ENCODE measurements at places on chromosomes 12 and 14.

GRCh38 chr14:100191584-100192249 lies 32.3 kb upstream of the DEGS2 start:
- no peak for DNase-seq

GRCh38 chr14:42535397-42535796 lies 928.7 kb downstream of the LRFN5 start:
- no peak for DNase-seq

DNA sequence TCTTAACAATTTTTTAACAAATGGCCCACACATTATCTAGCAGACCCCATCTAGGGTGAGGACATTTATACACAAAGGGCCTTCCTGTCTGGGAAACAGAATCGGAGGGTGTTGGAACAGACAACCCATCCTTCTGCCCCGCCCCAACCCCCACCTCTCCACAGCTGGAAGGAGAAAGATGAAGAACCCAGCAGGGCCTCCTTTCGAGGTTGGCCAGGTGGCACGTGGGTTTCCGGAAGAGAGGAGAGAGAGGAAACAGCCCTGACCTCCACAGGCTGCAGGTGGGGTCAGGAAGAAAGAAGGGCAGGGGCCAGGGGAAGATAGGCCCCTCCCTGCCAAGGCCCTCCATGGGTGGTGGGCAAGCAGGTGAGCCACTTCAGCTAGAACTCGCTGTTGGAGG lies 57.2 kb downstream of the LRRC74A start:
- DNase-seq: no peak

- DNase-seq: no peak
These were observed 7.5 kb upstream of the PRKAG1 start for GRCh38 chr12:49026101-49026500.

- DNase-seq: no peak
These were observed 50.1 kb downstream of the CRADD start for GRCh38 chr12:93727195-93727811.

GRCh38 chr12:12714276-12715021 lies 2.7 kb upstream of the CDKN1B start:
- no peak for DNase-seq

DNA sequence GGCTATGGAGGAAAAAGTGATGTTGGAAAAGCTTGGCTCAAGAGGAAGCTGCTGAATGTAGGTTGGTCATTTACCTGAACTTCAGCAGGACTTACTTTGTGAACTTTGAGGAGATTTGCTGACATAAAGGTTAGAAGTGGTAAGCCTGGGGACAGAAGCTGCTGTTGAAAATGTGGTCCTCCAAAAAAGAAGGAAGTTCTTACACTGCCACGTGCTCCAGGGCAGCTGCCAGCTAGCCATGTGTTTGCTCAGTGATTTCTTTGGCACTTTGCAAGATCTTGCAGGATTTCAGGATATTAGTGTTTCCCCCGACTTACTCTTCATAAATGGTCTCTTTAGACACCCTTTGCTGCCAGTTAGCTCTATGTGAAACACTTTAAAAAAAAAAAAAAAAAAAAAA lies 14.8 kb upstream of the DYRK2 start:
- DNase-seq: no peak

DNA sequence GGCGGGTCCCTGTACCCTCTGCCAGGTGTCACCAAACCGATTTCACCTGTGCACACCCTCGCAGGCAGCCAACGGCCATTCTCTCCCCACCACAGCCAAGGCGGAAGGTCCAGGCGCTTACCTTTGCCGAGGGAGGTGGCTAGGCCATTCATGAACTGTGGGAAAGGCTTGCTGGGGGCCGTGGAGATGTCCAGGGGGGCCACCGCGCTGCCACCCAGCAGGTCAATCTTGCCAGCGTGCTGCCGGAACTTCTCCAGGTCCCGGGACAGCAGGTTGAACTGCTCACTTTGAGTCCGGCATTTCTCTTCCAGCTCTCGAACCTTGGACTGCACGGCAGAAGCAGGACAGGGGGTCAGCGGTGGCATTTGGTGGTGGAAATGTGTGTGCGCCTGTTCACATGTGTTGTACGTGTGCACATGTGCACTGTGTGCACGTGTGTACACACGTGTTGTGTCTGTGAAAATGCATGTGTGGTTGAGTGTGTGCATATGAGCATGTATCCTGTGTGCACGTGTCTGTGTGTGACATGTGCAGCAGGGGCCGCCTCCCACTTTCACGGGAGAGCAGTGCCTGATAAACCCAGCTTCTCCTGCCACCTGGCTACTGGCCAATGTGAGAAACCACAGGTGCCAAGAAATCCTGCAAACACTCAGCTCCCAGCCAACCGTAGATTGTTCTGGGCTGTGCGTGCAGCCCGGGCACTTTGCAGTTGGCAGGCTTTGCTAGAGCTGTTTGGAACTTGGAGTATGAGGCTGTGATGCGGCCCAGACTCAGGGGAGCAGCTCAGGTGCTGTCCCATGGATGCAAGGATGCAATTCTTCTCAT lies 118.9 kb downstream of the PIWIL1 start:
- no peak for DNase-seq

- DNase-seq: no peak
These were observed 34.5 kb upstream of the PTGR2 start for GRCh38 chr14:73817020-73817655.

DNA sequence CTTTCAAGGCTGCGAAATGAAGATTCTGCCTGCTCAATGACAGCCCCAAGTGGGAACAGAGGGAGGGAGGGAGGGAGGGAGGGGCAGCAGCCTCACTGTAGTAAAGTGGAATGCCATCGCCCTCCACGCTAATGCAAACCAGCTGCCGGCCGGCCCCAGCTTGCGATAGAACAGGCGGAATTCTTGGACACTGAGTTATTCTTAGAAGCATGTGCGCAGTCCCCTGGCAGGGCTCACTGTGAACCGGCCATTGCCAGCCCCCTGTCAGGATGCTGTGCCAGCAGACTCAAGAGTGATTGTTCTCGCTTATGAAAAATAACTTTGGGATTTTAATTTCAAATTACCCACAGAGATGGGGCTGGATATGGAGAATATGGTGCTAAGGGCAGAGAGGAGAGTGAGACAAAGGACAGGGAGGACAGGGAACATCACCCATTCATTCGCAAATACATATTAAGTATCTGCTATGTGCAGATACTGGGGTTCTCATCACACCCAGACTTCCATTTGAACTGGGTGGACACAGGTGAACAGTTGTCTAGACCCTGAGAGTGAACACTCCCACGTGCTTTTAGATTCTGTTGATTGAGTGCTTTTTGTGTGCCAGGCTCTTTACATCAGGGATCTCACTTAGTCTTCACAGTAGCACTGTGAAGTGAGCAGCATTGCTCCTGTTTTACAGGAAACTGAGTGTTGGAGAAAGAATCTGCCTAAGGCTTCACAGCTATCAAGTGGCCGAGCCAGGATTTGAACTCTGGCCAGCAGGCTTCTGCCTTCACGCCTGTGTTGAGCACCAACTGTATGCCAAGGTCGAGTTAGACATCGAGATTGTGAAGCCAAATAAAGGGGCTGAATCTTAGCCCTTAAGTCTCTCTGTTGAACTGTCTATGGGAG lies 192.9 kb downstream of the C12orf75 start:
- no peak for DNase-seq

DNA sequence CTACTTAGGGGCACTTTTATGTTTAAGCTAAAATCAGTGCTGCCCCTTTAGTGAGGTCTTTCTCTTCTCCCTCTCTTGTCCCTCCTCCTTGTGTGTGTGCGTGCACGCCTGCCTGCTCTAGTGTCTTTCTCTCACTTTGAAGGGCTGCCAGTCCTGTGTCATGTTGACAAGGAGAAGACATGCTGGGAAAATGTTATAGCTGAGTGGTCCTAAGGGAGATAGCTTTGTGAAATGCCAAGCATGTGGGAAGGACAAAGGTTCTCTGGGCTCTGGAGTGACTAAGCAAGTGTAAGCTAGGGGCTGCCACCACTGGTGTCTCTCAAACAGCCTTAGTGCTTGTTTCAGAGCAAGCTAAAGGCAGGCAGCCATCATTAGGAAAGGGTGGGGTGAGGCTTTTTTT lies 108.4 kb downstream of the EMP1 start:
- no peak for DNase-seq

- no peak for DNase-seq
These were observed 72.7 kb downstream of the TPH2 start for GRCh38 chr12:72011374-72011773.

DNA sequence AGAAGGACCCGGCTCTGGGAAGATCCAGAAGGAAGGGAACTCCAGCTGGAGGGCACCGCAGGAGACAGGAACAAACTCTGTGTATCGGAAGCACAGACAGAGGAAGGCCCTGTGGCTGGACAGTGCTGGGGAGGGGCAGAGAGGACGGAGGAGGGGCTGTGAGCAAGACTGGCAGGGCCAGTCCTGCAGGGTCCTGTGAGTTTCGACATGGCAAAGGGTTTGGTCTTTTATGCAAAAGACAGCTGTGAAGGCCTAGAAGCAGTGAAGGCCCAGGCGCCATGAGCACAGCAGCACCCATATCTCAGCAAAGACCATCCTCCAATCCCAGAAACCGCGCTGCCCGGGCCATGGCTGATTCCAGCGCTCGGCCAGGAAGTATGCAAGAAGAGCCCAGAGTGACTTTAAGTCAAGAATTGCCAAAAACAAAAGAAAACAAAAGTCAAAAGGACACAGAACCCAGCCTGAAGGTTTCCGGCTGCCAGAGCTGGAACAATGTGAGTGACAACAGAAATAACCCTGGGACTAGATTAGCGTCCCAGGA lies 126.5 kb downstream of the NCOR2 start:
- DNase-seq: no peak

DNA sequence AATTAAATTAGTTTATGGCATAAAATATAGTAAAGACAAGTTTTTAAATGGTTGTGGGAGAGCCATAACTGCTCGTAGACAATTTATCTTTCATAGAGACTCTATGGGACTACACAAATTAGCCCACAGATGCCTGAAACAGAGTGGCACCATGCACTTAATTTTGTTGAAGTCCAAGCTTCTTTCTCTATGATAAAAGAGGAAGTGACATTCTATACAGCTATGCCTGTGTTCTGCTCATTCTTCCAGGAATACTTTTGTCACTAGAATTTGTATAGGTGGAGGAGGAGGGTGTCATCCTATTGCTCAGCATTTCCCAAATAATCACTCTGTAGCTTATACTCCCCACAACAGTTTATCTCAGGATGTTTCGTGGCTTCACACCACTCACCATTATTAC lies 43.7 kb upstream of the KICS2 start:
- DNase-seq: no peak

DNA sequence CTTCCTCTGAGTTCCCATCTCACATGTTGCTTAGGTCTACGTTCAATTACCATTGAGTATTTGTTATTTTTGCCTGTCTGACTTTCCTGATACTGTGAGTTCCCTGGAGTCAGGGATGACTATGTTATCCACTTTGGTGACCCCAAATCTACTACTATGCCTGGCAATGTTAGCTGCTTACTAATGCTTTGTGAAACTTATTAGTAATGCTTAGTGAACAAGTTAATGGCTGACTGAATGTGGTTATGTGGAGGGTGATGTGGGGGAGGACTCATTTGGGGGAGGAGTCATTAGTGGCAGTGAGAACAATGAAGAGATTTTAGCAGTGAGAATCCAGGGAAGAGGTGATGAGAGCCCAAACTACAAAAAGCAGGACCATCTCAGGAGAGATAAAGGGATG lies 121.6 kb downstream of the KTN1 start:
- DNase-seq: no peak

- DNase-seq: no peak
These were observed 145.3 kb downstream of the NTF3 start for GRCh38 chr12:5577211-5577612.

GRCh38 chr14:89212386-89213235 lies 204.4 kb downstream of the FOXN3 start:
- DNase-seq: no peak

- no peak for DNase-seq
These were observed 626.6 kb upstream of the TMEM132C start for GRCh38 chr12:127640181-127640886.

DNA sequence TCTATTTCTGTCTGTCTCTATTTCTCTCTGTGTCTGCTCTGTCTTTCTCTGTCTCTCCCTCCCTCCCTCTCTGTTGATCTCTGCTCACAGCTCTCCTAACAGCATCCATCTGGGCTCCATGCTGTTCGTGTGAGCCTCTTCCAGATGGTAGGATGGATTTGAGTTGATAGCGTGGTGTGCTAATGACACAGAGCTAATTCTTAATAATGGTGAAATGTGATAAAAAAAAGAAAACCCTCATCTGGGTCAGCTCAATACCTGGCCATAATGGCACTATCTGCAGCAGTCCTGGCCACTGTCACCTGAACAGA lies 96.4 kb downstream of the AACS start:
- no peak for DNase-seq

DNA sequence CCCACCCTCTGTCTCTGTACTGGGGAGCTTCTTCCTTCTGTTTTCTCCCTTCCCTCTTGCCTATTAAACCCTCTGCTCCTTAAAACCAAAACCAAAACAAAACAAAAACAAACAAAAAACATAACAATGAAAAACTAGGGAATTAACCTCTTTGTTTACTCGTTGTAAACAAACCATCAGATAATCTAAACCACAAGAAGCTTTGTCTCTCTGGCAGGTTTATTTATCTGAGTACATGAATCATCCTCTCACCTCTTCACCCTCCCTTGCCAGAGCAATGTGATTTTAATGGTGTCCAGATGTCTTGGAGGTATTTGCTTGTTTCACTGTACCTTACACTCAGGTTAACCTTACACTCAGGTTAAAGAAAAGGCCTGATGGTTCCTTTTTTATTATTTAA lies 66.1 kb downstream of the DYRK2 start:
- DNase-seq: no peak

- DNase-seq: no peak
These were observed 18.0 kb upstream of the APPL2 start for GRCh38 chr12:105253866-105254513.

DNA sequence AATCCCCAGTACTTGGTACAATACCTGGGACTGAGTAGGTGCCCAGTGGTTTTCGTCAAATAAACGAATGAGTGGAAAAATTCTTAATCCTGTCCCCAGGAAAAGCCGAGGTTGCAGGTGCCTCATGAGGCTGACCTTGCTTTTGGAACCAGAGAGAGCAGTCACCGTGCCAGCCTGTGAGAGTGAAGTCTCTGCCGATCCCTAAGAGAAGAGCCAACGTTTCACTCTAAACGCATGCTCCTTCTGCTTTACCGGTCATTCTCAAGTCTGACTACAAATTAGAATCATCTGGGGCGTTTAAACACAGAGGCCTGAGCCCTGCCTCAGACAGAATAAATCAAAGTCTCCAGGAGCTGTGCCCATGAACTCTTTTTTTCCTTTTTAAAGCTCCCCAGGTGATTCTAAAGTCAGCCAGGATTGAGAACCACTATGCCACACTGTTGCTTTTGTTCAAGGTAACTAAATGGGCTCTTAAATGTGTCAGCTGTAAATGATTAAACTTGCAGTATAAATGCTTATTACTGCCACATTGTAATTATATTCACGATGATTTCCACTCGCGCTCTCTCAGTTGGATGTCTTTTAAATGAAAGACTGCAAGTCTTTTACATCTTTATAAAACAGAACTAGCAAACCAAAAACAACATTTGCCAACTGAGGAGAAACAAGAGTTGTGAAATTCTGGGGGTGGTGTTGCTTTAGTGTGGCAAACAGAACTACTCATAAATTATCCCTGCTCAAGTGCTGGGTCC lies 26.9 kb downstream of the TCP11L2 start:
- no peak for DNase-seq

DNA sequence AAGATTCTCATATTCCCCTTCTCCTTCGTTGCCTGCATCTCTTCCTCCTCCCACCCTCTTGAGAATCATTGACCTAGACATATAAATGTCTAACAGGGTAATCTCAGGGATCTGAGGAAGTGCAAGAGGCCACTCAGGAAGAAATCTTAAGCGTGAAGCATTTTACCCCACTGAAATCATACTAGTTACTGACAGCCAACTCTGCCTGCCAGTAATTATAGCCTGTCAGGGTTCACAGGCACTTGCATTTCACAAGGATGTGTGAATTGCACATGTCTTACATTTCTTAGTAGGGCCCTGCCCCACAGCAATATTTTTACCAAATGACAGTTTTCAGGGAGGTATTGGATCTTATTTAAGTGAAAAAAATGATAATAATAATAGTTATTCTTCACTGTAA lies 127.2 kb downstream of the SLC15A5 start:
- no peak for DNase-seq
